ENCODE measurements at places on chromosomes 4 and X.

GRCh38 chr4:139501117-139501516, 47.2 kb downstream of the RAB33B start:
- DNase-seq: no peak

DNA sequence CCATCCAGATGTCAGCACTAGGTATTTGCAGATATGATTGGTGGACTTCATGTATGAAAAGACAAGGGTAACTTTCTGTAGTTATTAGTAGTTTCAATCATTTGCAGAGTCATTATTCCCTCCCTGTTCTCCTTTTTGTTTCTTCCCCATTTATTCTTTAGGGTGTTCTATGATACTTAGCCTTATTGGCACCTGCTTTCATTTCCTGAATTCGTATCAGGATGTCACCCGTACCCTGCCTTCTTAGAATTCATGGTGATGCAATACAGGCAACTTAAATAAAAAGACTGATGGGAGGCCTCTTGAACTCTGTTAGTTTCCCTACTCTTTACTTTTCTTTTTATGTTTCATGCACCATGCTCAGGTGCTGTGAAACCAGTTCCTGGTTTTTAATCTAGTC, 24.2 kb downstream of the MAGED1 start:
- DNase-seq: no peak

DNA sequence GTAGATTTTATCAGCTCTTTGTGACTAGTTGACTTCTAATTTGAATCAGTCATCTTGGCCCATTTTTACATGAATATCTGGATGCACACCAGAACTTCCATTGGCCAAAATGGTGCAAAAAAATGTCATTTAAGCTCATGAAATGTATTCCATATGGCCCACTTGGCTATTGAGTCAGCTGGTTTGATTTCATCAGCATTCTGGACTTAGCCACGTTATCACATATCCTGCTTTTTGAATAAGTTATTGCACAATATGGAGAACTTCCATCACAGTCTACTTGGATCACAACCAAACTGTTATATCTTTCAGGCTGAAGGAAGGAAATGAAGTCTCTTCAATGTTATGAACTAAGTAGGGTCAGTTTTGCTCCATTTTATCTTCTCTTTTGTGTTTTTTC, 640.6 kb downstream of the PCDH7 start:
- no peak for DNase-seq

DNA sequence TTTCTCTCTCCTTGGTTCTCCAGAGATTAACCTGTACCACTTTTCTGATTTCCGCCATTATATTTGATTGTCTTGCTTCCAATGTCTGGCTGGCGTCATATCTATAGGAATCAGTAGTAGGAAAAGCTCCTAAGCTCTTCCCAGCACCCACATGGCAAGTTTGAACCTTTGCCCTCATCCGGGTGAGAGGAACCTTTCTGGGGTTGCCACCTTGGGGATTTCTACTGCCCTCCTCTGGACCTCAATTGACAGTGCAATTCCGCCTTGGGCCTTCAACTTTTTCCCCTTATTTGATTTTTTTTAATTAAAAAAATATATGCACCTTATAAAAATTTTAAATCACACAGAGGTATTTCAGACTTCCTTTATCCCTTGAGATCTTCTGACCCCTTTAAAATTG, 2.0 kb upstream of the CXorf66 start:
- no peak for DNase-seq

- DNase-seq: no peak
Observed at GRCh38 chr4:139403462-139403861, 50.5 kb upstream of the RAB33B start.

Measured in activated naive CD4-positive, alpha-beta T cell treated with anti-CD3 and anti-CD28 coated beads, Interleukin-2, amount 50 U/mL, for 72 hours (primary cell).